ENCODE measurements at places on chromosomes 7 and 10. TPM values are rescaled to one million over a fixed set of nuclear protein-coding genes. Genes with fewer than 3 reads are reported as not detected.

The OGDH gene
- total RNA-seq: 88.3 TPM

The BBIP1 gene
- total RNA-seq: 9.8 TPM

The TRIM50 gene
- 1.1 TPM for total RNA-seq

The AKR1C8 gene
- total RNA-seq: not detected

The LMOD2 gene
- total RNA-seq: not detected

- no peak for DNase-seq
These were observed 75.3 kb upstream of the PTN start for GRCh38 chr7:137418841-137419240.

GRCh38 chr10:60430017-60430416 is 40.3 kb upstream of the ANK3 start:
- no peak for DNase-seq

- DNase-seq: no peak
These were observed 440.6 kb downstream of the PARD3 start for GRCh38 chr10:34374356-34375045.

DNA sequence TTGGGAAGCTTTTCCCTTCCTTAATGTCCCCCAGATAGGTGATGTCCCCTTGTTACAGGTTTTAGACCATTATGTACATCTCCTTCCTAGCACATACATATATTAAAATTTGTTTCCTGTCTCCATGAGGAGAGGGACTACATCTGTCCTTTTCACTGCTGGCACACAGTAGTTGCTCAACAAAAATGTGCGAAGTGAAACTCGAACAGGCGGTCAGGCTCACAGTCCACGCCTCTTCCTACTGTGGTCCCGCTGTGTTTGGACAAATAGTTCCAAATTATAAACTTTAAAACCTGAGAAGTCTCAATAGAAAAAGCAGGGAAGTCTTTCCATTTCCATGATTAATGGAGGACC is 1.2 kb upstream of the HHEX start:
- DNase-seq: no peak

GRCh38 chr10:63237396-63237795 is 104.3 kb downstream of the NRBF2 start:
- no peak for DNase-seq

All from Peyer's patch (tissue), 4 donors.